ENCODE measurements at places on chromosomes 3 and 15. TPM values are rescaled to one million over a fixed set of nuclear protein-coding genes. Genes with fewer than 3 reads are reported as not detected.

The ACOX2 gene
- 14.3 TPM for total RNA-seq

The ACTRT3 gene
- total RNA-seq, result 1.6 TPM

The ZKSCAN7 gene
- 0.76 TPM for total RNA-seq

The ARHGEF26 gene
- 4.7 TPM for total RNA-seq

The KBTBD8 gene
- total RNA-seq, result 2.2 TPM

The RARB gene
- 2.5 TPM for total RNA-seq

The IQCH gene
- 1.4 TPM for total RNA-seq

The TIMMDC1 gene
- 90.3 TPM for total RNA-seq

The EIF5A2 gene
- total RNA-seq, result 2.4 TPM

The P2RY1 gene
- total RNA-seq, result 20.5 TPM

The SLC28A2 gene
- not detected for total RNA-seq

The DUOX2 gene
- total RNA-seq, result 29.3 TPM

The COMMD2 gene
- 30.5 TPM for total RNA-seq

The SEC62 gene
- total RNA-seq, result 37.0 TPM

The ANO10 gene
- total RNA-seq, result 24.8 TPM

The ARPP21 gene
- total RNA-seq, result not detected

The ALDH1A2 gene
- total RNA-seq, result 1.8 TPM

The SPG21 gene
- total RNA-seq, result 48.7 TPM

The ZMAT3 gene
- total RNA-seq, result 7.2 TPM

The GAP43 gene
- total RNA-seq, result not detected

The FGD5 gene
- 2.5 TPM for total RNA-seq

The GOLGA6L7 gene
- total RNA-seq, result not detected

The C3orf70 gene
- 0.64 TPM for total RNA-seq

The SLCO2A1 gene
- 17.6 TPM for total RNA-seq

The TBC1D23 gene
- 25.1 TPM for total RNA-seq

The ZPLD1 gene
- total RNA-seq, result not detected

The TMEM207 gene
- total RNA-seq, result not detected

The KCNH8 gene
- total RNA-seq, result 0.08 TPM

The ANKUB1 gene
- total RNA-seq, result not detected

The TRPM1 gene
- total RNA-seq, result not detected

The TMEM45A gene
- 13.6 TPM for total RNA-seq

The EHHADH gene
- total RNA-seq, result 10.6 TPM

The BFSP2 gene
- total RNA-seq, result not detected

The C3orf80 gene
- total RNA-seq, result 5.9 TPM

The CCDC13 gene
- total RNA-seq, result not detected

The SMAD6 gene
- total RNA-seq, result 1.2 TPM

The PRR20G gene
- not detected for total RNA-seq

The DUOX1 gene
- total RNA-seq, result 114 TPM

The TMIE gene
- 1.6 TPM for total RNA-seq

The P2RY14 gene
- 0.88 TPM for total RNA-seq

The COL6A5 gene
- total RNA-seq, result 0.16 TPM

The TRIM59 gene
- 10.3 TPM for total RNA-seq

The DUSP7 gene
- 62.6 TPM for total RNA-seq

The ANKRD63 gene
- not detected for total RNA-seq

The PAK6 gene
- total RNA-seq, result 25.3 TPM

The SH3BP5 gene
- 9.3 TPM for total RNA-seq

The LRRC28 gene
- total RNA-seq, result 21.3 TPM

The BCL2A1 gene
- total RNA-seq, result not detected

The COL7A1 gene
- total RNA-seq, result 86.4 TPM

The NPAP1 gene
- total RNA-seq, result not detected

The MAP2K1 gene
- total RNA-seq, result 39.7 TPM

The GCNT3 gene
- total RNA-seq, result 11.4 TPM

The CYP8B1 gene
- not detected for total RNA-seq

The CLEC3B gene
- 3.1 TPM for total RNA-seq

The WDR72 gene
- 0.76 TPM for total RNA-seq

The FILIP1L gene
- 2.3 TPM for total RNA-seq

All from esophagus mucosa (tissue), 1 donor.